Right lobe of liver (tissue), 6 donors: ENCODE measurements at places on chromosomes 4 and X.

DNA sequence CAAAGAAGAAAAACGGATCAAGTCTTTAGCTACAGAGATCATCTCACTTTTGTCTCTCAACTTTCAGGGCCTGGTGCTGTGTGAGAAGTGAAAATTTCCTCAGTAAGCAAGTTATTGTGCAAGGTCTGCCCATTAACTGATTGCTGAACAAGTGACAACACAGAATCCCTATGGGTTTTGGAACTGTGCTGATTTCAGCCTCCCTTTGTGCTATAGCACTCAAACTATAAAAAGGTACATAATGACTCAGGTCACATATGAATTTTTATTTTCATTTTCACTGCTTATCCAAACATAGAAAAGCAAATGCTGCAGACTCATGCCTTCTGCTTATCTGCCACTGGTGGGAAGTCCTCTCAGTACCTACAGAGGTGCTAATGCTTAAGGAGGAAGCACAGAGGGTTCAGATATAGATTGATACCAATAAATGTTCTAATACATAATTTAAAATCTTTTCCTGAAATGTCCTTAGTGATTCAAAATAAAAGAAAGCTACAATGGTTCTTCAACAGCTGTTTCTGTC is 576.2 kb upstream of the CT83 start:
- no peak overlapping the region for H3K27ac ChIP-seq
- no peak for DNase-seq
- H3K4me1 ChIP-seq, result no peaks in the 10 kb centered on the region
- H3K4me3 ChIP-seq, result no peak overlapping the region

- H3K27ac ChIP-seq, result no peak overlapping the region
- H3K4me3 ChIP-seq, result no peak overlapping the region
- no peaks in the 10 kb centered on the region for H3K36me3 ChIP-seq
- H3K27me3 ChIP-seq, result no peaks in the 10 kb centered on the region
- no peak for DNase-seq
Observed at GRCh38 chr4:21447301-21448054, 501.1 kb downstream of the KCNIP4 start.

DNA sequence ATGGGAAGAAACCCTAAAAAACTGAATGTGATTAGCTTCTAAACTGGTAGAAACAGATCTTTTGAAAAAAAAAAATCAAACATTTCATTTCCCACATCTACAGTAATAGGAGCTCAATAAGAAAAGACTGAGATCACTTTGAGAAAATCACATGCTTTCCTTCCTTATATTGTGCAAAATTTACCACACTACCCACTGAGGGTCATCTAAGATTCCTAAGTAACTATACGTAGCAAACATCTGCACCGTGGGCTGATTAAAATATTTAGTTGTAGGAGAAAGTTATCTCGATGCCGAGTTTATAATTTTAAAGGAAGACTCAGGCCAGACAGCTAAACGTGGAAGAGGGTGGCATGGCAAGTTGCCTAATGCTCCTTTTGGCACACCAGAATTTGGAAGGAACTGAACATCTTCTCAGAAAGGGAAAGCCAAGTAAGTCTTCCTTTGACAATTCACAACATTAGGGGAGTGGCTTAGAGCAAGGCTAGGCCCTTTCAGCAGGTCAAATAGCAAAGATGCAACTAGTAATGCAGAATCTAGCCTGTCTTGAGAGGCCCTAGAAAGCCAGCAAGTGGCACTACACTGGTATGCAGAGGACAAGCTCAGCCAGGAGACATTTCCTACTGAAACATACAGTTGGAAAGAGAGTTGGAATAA is 128.0 kb downstream of the TMA16 start:
- DNase-seq, result no peak
- H3K4me1 ChIP-seq, result no peaks in the 10 kb centered on the region
- no peaks in the 10 kb centered on the region for H3K27me3 ChIP-seq
- H3K4me3 ChIP-seq, result no peak overlapping the region

- no peak overlapping the region for H3K4me3 ChIP-seq
- H3K27me3 ChIP-seq, result no peaks in the 10 kb centered on the region
- no peaks in the 10 kb centered on the region for H3K4me1 ChIP-seq
- no peak overlapping the region for H3K27ac ChIP-seq
- no peak for DNase-seq
Observed at GRCh38 chrX:136221851-136222513, 29.2 kb downstream of the MAP7D3 start.

DNA sequence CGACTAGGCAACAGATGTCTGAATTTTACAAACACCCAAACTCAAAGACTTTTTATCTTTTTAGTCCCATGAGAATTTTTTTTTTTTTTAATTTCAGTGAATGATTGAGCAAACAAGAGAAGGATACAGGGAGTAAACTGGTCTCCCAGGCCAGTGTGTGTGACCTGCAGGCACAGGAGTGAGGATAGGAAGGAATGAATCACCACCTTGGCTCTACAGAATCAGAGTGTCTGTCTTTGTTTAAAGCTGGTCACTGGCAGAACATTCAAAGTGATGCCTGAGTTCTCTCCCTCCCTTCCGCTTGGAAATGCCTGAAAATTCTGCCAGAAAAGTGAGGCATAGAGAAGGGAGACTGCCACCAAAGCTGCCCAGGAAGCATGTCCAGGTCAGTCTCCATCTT is 69.5 kb downstream of the PARM1 start:
- no peaks in the 10 kb centered on the region for H3K27me3 ChIP-seq
- no peak for DNase-seq
- no peak overlapping the region for H3K27ac ChIP-seq
- H3K4me3 ChIP-seq, result no peak overlapping the region
- no peaks in the 10 kb centered on the region for H3K36me3 ChIP-seq

DNA sequence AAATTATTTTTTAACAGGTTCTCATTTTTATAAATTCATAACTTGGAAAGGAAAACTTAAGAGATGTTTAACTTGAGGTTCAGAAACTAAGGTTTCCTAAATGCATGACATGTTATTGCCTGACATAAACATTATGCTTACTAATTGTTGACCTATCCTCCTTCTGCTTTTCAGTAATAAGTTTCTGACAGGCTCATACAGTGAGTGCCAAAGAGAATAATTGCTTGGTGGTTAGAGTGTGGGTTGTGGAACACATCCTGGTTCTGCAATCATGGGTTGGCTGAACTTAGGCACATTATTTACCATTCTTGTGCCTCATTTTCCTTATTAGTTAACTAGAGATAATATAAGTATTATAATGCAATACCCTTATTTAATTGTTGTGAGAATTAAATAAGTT is 56.5 kb downstream of the BMPR1B start:
- H3K4me1 ChIP-seq, result no peaks in the 10 kb centered on the region
- no peak overlapping the region for H3K4me3 ChIP-seq
- H3K27me3 ChIP-seq, result no peaks in the 10 kb centered on the region
- H3K36me3 ChIP-seq, result no peaks in the 10 kb centered on the region

DNA sequence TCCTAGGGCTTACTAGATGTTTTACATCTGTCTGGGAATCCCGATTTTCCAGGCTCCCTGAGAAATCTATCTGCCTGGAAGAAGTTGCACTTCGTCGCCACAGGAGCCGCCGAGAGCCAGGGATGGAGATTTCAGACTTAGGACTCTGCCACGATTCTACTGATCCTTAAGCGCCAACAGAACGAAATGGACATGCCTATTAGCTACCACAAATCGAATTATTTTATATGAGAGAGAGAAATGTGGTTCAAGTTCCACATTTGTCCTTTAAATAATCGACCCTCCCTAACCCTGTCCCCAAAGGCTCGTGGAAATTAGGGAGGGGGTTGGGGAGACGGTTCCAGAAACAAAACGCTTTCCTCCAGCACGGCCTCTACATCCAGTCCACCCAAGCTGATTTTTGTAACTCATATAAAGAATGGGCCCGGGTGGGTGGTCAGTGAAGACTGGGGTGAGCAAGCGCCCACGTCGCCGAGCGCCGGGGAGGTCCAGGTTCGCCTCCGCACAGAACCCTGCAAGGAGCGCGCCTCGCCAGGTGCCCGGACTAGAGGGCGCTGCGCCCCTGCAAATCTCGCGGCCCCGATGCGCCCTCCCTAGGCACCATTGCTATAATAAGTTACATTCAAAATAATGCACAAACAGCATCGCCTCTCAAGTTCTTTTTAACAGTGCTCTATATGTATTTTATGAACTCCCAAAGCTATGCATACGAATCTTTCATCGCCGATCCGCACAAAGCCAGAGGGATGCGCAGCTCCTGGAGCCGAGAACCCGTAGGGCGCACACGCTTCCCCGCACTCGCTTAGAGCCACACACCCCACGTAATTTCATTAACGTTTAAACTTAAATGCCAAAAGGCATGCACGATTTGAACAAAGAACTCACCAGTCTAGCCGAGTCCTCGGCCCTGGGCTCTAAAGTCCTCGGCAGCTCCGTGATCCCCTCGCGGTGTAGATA is 2.1 kb upstream of the FAT1 start:
- peak overlapping the region; percentile 72 for H3K4me3 ChIP-seq
- peak overlapping the region; percentile 87 for H3K27ac ChIP-seq
- H3K4me1 ChIP-seq, result no peaks in the 10 kb centered on the region
- H3K27me3 ChIP-seq, result no peaks in the 10 kb centered on the region
- peak; percentile 82 for DNase-seq
- H3K36me3 ChIP-seq, result no peaks in the 10 kb centered on the region

DNA sequence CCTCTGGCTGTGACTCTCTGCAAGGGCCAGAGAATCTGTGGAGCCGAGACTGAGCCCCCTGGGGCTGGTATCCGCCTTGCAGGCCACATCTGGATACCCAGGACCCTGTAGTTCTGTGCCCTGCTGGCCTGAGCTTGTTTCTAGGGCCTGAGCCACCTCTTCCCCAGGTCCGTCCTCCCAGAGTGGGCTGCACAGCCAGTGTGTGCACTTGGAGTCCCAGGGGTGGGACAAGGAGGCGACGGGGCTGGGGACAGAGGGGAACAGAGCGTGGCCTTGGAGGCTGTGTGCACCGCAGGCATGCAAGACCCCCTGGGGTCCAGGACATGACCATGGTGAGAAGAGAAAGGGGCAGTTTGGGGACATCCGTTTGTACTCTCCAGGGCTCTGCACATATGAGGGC is 105.5 kb downstream of the SORCS2 start:
- H3K27ac ChIP-seq, result no peak overlapping the region
- DNase-seq, result no peak
- H3K4me1 ChIP-seq, result no peaks in the 10 kb centered on the region
- no peaks in the 10 kb centered on the region for H3K27me3 ChIP-seq
- no peak overlapping the region for H3K4me3 ChIP-seq
